Activated naive CD8-positive, alpha-beta T cell treated with anti-CD3 and anti-CD28 coated beads, Interleukin-2, amount 50 U/mL, for 24 hours (primary cell): ENCODE measurements at places on chromosomes 13 and 19.

- no peak for DNase-seq
Observed at GRCh38 chr13:110209950-110210603, 96.9 kb downstream of the COL4A1 start.

- no peak for DNase-seq
Observed at GRCh38 chr19:1053176-1054101, 13.5 kb upstream of the ARHGAP45 start.

- DNase-seq: peak; percentile 72
Observed at GRCh38 chr19:33430674-33431277, 57.3 kb downstream of the CEBPG start.

- no peak for DNase-seq
Observed at GRCh38 chr13:79742923-79743322, 262.0 kb downstream of the NDFIP2 start.

DNA sequence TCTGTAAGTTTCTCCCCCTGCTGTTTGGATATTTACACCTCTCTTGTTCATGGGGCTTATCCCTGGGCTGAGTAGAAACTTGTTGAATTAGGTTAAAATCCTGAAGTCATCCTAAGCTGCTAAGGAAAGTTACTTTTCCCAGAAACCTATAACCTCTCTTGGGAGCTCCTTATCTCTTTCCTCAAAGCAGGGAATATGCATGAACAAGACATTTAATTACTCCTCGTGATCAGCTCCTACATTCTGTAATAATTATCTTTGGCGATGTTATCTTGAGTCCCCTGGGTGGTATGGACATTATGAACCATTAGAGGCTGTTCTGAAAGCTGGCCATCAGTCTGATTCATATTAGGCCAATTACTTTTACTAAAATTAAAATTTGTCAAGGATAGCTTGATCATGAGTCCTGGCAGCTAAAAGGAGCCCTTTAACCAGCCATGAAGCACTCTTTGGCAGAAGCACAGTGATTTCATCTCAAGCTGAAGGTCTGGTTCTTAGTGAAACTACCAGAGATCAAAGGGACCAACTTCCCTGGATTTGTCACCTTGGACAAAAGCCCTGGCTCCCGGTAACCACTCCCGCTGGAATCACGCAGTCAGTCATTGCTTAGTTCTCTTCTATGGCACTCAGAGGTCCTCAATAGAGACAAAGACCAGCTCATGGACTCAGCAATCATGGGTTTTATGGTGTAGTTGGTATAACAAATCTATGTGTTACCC, 811.8 kb downstream of the UQCRFS1 start:
- DNase-seq: no peak

GRCh38 chr13:20960663-20961309, 58.2 kb upstream of the XPO4 start:
- DNase-seq: no peak

- DNase-seq: no peak
Observed at GRCh38 chr13:40146611-40147117, 491.2 kb downstream of the COG6 start.

- no peak for DNase-seq
Observed at GRCh38 chr13:96527497-96527896, 437.6 kb downstream of the HS6ST3 start.

GRCh38 chr19:50365434-50366306, at the start of gene NAPSA:
NAPSA (minus strand) TSS chr19:50365639; CDS start chr19:50365621, 18 bp downstream.
- DNase-seq: no peak

DNA sequence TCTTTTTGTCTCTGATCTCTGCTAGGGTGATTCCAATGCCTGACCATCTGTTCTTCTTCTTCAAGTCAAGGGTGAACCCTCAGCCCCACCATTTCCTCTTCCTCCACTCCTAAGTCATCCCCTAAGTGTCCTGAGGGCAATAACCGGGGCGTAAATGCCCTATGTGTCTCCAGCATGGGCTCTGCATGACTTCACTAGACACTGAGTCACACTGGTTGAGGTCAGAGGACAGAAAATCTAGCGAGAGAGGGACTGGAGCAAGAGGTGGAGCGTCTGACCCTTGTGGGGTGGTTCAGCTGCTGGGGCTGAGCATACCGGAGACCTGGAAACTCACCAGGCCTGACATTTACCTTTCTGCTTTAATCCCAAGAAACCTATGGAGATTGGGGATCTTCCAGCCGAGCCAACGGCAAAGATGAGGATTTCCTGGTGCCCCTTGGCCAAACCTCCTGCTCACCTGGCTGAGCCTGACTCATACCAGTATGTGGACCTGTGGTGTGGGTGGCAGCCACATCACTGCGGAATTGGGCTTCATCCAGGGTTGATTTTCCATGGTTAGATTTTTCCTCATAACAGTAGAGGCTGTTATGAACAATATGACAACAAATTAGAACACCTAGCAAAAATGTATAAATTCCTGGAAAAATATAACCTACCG, 26.9 kb downstream of the SCGB2B2 start:
- DNase-seq: no peak

DNA sequence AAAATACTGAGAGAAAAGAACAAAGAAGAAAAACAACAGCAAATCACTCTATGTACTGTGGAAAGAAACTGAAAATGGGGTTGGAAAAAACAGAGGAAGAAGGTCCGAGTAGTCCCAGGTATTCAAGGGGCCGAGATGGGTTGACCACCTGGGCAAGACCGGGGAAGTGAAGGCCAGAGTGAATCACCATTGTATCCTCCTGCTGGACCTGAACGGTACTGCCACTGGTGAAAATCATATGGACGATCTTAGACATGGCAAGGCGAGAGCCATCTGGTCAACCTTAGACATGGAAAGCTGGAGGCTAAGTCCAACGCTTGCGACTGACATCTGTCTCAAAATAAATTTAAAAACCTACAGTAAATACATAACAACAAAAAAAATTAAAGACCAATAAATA, 44.4 kb upstream of the ZNF91 start:
- no peak for DNase-seq

DNA sequence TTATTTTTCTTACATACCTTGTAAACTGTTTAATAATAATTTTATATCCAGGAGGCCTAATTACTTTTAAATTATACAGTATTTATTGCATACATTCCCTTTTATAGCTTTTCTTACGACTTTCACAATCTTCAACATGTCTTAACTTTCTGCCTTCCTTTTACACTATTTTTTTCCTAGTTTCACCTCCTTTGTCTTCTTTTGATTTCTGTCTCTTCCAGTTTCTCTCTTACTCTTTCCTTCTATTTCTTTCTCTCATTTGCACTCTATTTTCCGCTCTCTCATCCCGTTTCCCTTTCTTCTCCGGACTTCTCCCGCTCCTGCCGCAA, 11.5 kb downstream of the ZNF552 start:
- no peak for DNase-seq

GRCh38 chr19:30168760-30169159, 203.4 kb upstream of the ZNF536 start:
- no peak for DNase-seq

GRCh38 chr13:51687947-51688714, 103.9 kb downstream of the WDFY2 start:
- no peak for DNase-seq

DNA sequence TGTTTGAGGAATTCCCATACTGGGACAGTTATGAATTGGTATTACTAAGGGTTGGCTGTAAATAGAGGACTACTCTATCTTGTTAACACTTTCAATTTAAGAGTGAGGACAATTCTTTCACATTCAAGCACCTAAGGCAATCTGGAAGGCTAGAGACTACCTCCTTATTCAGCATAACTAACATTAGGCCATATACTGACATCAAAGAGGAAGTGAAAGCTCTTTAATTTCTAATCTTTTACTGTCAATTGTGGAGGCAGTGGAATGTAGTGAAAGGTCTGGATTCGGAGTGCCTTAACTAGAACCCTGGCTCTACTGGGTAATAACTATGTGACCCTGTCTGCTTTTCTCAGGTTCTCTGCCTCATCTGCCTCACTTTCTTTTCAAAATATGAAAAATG, 134.0 kb downstream of the UFM1 start:
- no peak for DNase-seq

DNA sequence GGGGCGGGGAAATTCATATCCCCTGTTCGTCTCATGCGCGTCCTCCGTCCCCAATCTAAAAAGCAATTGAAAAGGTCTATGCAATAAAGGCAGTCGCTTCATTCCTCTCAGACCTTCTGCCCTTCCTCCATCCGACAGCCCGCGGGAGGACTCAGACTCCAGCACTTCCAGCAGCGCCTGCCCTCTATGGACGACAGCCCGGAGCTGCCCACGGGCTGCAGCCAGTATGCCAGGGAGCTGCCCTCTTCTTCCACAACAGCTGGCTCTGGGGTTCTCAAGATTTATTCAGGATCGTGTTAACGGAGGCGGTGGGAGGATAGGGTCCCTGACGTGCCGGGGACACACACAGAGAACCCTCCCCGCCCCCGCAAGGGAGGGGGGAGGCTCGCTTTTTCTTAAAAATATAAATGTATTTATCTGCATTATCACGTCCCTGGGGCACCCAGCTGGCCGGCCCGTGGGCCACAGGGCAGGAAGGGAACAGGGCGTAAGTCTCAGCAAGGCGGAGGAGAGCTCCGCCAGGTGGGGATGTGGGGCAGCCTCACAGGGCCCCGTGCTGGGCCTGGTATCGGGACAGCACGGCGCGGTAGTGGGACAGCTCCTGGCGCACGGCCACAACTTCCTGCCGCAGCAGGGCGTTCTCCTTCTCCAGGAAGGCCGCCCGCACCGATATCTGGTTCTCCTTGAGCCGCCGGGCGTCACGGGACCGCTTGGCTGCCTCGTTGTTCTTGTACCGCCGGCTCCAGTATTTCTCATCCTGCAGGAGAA, 6.7 kb downstream of the DBP start:
- no peak for DNase-seq

DNA sequence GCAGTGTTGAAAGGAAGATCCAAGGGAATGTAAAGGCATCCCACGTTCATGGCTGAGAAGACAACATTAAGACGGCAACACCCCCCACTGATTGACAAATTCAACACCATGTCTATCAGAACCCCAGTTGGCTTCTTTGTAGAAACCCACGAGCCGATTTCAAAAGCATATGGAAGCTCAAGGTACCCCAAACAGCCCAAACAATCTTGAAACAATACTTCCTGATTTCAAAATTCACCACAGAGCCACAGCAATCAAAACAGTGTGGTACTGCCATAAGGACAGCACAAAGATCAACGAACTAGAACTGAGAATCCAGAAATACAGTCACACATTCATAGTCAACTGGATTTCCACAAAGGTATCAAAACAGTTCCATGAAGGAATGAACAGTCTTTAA, 6.2 kb downstream of the MIER2 start:
- no peak for DNase-seq

DNA sequence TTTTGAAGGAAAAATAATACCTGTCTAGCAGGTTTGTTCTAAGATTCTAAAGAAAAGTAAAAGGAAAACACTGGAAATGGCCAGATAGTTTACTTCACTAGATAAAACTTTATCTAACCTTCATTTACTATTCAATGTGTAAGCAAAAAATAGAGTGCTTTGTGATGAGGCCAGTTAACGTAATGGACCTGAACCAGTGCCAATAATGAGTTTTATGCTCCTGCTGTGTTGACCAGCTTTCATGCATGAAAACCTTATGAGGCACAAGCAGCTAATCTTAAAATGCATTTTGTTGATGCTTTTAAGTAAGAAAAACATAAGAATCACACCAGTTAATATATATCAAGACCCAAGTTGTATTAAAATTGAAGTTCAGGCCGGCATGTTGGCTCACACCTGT, 617.2 kb upstream of the GPC6 start:
- DNase-seq: no peak

DNA sequence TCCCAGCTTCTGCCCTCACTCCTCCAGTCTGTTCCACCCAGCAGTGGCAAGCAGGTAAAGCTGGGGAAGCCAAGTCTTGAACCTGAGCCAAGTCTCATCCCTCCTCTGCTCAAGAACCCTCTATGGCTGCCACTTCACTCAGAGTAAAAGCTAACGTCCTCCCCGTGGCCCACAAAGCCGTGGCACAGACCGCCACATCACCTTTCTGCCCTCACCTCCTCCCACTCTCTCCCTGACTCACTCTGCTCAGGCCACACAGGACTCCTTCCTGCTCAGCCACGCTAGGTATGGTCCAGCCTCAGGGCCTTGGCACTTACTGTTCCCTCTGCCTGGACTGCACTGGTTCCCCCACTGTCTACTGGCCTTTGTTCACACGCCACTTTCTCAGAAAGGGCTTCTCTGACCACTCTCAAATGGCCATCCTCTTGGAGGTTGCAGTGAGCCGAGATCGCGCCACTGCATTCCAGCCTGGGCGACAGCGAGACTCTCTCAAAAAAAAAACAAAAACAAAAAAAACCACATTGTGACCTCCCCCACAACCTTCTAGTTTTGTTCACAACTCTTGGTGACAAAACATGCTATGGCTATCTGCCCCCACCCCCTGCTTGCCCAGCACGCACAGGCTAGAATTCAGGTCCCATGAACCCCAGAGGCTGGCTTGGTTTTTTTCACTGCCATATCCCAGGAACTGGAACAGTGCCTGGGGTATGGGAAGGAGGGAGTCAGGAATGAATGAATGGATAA, 15.8 kb downstream of the NDUFB7 start:
- DNase-seq: no peak

- no peak for DNase-seq
Observed at GRCh38 chr13:30431269-30431940, 9.1 kb downstream of the UBE2L5 start.

DNA sequence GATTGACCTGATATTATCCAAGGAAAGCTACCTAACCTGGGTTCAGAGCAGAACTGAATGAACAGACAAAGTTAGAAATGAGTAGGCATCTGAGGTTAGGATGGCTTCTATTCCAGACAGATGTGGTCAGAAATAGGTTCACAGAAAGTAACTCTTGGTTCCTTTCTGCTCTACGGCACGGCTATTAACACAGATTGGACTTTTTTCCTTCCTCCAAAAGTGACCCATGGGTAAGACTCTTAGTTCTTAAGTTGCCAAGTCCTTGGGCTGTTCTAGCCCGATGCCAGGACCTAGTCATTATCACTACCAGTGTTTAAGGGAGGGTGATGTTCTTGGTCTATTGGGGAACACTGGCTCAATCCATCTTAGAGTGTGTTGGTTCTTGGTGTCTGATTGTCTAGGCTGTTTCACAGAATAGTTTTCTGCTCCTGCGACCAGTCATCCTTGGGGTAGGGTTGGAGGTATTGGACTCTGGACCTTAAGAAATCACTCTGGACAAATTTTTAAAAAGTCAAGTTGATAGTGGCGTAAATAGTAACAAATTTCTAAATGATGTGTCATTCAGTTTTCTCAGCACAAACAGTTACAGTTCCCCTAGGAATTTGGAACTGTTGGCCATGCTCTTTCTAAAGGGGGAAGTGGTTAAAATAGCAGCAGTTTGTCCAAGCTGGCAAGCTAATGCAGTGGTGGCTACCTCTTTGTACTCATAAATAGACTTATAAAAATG, 60.1 kb upstream of the MYCBP2 start:
- no peak for DNase-seq
